ENCODE measurements at places on chromosomes 5 and 9.

DNA sequence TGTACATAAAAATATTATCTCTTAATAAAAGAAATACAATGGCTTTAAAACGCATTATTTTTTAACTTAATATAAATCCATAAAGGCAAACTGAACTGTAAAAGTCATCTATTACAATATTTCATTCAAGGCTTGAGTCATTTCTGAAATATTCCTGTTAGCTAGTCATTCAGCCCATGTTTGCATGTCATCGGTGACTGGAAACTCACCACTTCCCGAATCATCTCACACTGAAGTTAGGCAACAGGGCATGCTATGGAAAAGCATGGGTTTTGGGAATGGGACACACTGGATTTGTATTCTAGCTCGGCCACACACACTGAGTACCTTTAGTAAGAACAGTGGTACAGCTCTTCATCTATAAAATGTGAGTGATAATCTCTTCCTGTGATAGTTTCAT, 691.1 kb upstream of the C9orf72 start:
- no peak for DNase-seq

DNA sequence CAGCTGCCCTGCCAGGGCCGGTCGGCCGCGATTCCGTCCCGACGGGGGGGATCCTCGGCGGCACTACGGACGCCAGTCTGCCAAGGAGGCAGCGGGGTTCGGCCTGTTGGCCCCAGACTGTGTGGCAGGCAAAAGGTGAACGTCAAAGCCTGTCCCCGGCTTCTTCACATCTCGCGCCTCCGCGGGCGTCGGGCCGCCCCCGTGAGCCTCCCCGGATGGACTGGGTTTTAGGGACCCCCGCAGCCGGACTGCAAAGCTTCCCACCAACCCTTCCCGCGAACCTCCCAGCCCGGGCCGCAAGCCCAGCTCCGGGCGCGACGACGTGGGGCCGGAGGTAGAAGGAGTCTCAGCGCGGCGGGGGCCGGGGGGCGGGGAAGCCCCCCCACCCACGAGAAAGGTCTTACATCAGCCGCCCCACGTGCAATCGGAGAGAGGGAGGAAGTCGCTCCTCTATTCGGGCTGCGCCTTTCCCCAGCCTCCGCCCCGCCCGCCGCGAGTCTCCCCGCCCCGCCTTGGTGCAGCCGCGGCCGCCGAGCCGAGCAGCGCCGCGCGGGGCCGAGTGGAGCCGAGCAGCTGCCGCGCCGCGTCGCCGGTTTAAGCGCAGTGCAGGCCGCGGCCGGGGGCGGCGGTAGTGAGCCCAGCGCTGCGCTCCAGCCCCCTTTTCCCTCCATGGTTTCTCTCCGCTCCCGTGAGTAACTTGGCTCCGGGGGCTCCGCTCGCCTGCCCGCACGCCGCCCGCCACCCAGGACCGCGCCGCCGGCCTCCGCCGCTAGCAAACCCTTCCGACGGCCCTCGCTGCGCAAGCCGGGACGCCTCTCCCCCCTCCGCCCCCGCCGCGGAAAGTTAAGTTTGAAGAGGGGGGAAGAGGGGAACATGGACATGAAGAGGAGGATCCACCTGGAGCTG, at the start of gene ANP32B:
Gene ANP32B (plus strand): TSS at position 659 of the 906 bp plus-strand sequence. CDS start 215 bp downstream, at position 874.
- peak; percentile 91 for DNase-seq

- DNase-seq: no peak
Measured at GRCh38 chr9:135533113-135533512, 11.9 kb downstream of the LCN1 start.

DNA sequence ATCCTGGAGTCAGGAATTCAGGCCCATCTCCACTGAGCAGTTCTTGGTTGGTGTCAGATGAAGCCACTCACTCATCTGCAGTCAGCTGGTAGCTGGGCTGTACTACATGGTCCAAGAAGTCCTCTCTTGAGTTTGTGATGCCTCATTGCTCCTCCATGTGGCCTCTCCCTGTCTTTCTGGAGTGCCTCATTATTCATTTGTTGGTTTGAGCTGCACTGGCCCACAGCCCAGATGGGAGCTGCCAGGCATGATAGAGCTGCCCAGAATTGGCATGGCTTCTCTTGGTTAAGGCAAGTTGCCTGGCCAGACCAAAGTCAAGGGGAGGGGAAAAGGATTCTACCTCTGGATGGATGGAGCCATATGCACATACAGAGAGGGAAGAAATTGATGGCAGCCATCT, 8.0 kb downstream of the PTCD2 start:
- no peak for DNase-seq

GRCh38 chr5:139091439-139092156, 106.6 kb downstream of the SIL1 start:
- DNase-seq: no peak

DNA sequence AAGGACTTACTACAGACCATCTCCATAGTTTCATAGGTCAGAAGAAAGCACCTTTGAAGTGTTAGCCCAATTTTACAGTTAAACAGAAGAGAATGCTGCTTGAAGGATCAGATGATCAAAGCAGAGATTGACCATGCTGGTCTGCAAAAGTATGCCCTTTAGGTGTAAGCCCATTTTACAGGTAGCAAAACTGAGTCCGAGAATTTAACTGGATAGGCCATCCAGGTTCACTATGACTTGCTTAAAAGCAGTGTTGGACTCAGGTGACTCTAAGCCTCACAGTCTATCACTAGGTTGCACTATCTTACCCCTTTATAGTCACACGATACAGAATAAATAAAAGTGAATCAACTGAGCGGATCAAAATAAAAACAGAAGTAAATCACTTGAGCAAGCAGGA, 212.7 kb downstream of the DCP2 start:
- no peak for DNase-seq

DNA sequence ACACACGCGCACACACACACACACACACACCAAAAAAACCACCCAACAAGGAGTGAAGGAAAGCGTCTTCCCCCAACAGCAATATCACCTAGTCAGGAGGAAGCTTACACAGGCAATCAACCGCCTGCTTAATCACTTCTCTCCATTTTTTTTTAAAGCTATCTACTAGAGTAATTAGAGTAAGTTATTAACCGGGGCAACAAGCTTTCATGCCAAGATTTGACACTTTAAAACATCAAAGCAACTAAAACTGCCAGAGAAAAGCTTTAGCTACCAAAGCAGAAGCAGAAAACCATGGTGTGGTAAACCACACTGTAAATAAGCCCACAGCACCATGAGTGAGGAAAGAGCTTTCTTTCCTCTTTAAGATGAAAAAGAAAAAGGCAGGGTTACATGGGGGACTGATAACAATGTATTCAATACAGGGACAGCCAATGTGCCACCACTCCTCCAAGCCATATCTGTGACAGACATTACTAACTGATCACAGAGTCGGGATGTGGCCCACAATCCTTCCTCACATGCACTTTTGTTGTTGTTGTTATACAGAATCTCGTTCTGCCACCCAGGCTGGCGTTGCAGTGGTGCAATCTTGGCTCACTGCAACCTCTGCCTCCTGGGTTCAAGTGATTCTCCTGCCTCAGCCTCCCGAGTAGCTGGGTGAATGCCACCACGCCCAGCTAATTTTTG, 282.1 kb downstream of the CRB2 start:
- no peak for DNase-seq

GRCh38 chr5:87231037-87231808, 36.5 kb upstream of the RASA1 start:
- DNase-seq: no peak

GRCh38 chr5:78974011-78974410, 11.1 kb downstream of the ARSB start:
- no peak for DNase-seq

GRCh38 chr5:73121119-73121463, 716 bp downstream of the TMEM171 start:
- DNase-seq: no peak

GRCh38 chr5:141935538-141935937, 11.9 kb downstream of the DELE1 start:
- DNase-seq: no peak

DNA sequence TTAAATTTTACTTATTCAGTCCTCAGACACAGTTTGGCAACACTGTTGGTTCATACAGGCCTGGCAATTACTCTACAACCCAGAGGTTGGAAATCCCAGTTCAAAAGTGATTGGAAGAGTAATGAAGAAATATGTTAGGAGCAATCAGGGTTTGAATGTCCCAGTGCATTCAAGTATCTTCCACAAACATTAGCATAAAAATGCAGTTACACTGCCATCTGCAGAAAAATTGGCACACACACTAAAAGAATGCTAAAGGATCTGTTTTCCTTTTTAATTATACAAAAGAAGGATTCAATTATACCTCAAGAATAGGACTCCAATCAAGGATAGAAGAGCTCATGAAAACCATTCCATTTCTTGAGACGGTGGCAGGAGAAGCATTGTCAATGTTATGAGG, 130.2 kb downstream of the DNAH5 start:
- no peak for DNase-seq

- peak; percentile 14 for DNase-seq
Measured at GRCh38 chr5:127875235-127876021, 172.2 kb downstream of the CCDC192 start.

DNA sequence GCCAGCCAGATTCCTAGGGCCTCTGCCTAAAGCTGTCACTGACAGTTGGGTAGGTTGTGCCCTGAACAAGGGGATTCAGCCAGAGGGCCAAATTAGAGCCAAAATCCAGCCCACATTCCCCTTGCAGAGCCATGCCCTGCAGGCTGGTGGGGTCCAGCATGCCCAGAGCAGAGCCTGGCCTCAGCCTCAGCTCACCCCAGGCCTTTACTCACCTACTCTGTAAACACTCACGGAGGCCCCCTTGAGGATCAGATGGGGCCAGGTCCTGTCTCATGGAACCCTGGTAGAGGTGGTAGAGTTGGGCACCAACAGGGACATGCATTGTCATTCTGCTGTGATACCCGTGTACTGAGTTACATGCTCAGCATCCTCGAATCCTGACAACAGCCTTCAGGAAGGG, 74.9 kb downstream of the LMX1B start:
- no peak for DNase-seq

- no peak for DNase-seq
Measured at GRCh38 chr9:2645569-2645968, 24.0 kb downstream of the VLDLR start.

DNA sequence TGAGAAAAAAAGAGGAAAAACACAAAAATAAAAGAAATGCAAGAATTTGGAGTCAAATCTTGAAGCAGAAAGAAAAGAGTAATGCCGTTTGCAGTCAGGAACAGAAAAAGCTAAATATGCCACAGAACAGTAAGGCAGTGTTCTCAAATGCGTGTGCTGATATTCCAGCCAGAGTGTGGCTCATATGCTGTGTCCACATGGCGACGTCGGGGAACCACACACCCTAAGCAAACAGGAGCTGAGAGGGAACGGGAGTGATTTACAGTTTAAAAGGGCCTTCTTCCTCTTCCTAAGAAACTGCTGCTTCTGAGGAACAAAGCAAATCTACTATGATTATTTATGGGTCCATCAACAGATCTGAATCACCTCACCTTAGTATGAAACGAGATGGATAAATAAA, 42.7 kb downstream of the DDX31 start:
- no peak for DNase-seq

DNA sequence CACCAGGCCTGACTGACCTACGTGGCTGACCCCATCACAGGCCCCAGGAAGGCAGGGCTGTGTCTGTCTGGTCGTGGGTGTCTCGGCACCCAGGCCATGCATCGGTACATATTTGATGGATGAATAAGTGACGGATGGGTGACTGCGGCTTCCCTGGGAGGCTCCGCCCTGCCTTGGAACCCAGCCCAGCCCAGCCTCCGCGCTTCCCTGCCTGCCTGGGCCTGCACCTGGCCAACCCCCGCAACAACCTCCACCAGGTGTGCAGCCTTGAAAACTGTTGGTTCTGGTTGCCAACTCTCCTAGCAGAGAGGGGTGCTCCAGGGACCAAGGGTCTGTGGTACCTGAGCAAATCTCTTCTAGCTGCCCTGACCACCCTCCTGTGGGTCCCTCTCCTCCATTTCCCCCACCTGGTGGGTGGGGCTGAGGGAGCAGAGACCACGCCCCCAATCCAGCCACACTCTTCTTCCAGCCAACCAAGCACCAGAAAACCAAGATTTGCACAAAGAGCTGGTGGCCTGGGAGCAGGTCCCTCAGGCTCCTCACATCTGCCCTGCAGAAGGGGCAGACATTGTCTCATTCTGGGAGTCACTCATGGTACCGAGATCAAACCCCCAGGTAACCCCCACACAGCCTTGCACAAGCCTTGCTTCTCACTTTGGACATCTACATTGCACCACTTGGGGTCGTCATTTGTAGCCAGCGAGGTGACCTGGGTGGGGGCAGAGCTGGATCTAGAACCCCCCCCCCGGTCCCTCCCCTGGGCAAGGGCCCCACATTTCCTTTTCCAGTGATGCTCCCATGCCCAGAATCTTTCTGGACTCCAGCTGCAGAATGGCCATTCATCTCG, 100.6 kb upstream of the IER5L start:
- no peak for DNase-seq

GRCh38 chr9:109421026-109421970, 76.8 kb downstream of the PTPN3 start:
- DNase-seq: no peak

DNA sequence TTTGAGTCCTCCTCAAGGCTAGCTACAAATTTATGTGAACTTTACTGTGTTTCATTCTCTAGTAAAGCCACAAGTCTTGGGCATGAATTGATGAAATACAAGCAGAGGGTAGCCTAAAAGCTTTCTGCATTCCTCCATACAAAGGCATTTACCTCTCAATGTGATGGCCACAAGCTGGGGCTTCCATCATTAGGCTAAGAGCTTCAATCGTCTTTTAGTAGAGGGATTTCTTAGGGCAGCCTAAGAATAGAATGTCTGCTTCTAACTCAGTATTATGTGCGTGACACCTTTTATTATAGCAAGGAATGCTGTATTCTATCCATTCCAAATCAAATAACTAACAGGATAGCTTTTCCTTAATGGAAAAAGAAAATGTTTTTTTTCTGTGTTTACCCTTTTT, 3.7 kb downstream of the PLAC8L1 start:
- no peak for DNase-seq

DNA sequence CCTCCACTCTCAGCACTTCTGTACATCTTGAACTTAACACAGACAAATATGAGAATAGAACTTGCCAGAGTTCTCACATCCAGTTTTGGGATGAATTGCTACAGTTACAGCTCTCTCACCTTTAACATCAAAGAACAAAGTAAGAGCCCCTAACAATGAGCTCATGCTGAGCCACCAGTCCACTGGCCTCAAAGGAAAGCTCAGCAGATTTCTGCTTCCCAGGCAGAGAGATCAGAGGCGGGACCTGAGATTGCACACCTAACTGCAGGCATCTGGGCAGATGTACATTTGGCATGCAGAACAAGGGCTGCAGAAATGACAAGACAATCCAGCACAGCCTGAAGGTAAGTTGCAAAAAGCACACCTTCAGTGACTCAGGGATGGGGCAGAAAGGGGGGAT, 300.9 kb downstream of the MRPS30 start:
- DNase-seq: no peak

All from neuronal stem cell (in vitro differentiated cells).